ENCODE measurements at places on chromosomes 16 and 17.

DNA sequence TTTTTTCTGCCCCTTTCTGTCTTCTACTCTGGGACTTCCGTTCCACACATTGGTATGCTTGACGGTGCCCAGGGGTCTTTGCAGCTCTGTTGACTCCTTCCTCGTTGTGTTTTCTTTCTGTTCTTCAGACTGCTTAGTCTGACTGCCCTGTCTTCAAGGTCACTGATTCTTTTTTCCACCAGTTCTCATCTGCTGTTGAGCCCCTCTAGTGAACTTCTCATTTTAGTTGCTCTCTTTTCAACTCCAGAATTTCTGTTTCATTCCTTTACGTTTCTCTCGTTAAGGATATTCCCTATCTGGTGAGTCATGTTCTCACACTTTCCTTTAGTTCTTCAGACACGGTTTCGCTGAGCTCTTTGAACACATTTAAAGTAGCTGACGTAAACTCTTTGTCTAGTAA, 13.8 kb downstream of the GAA start:
- no peak overlapping the region for H3K27ac ChIP-seq
- H3K4me3 ChIP-seq, result no peak overlapping the region
- no peaks in the 10 kb centered on the region for H3K4me1 ChIP-seq
- peaks cover 11% of the 10 kb centered on the region for H3K36me3 ChIP-seq

GRCh38 chr16:85072947-85073346, 39.3 kb downstream of the CIBAR2 start:
- DNase-seq, result no peak
- H3K36me3 ChIP-seq, result peaks cover 58% of the 10 kb centered on the region
- H3K4me3 ChIP-seq, result no peak overlapping the region
- H3K27ac ChIP-seq, result no peak overlapping the region

DNA sequence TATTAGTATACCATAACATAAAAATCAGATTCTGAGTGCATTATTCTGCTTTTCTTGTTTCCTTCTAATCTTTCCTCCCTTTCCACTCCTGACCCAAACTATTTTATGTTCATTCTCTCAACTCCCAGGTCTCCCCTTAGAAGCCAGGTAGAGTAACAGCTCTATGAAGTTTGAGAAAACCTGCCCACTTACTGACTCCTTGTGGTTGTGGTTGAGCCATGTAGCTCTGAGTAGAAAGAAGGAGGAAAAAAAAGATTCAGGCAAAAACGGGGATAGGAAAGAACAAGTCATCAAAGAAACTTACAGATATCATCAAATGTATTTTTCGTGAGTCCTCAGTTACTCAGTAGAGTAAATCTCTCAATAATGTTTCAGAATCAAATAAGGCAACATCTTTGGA, 216.7 kb downstream of the PMP22 start:
- H3K4me1 ChIP-seq, result no peaks in the 10 kb centered on the region
- no peaks in the 10 kb centered on the region for H3K36me3 ChIP-seq
- no peak overlapping the region for H3K4me3 ChIP-seq
- H3K27ac ChIP-seq, result no peak overlapping the region
- H3K27me3 ChIP-seq, result no peaks in the 10 kb centered on the region
- no peak for DNase-seq

DNA sequence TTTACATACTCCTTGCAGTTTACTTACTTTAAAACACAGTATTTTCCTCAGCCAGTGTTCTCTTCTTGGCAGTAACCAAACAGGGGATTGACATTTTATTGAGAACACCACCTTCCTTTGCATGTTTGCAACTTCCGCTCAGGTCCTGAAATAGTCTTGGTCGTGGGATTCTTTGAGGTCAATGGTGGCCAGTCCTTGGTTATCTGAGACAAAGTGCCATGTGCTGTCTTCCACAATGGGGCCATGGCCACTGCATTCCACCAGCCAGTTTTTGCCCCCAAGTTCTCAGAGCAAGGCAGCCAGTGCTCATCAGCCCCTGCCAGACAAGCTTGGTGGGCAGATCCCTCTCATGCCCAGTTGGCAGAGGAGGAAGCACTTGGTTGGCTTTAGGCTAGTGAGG, 22.9 kb downstream of the CMTM4 start:
- no peak overlapping the region for H3K27ac ChIP-seq
- H3K36me3 ChIP-seq, result no peaks in the 10 kb centered on the region
- no peaks in the 10 kb centered on the region for H3K4me1 ChIP-seq

GRCh38 chr17:5526821-5527598, 40.6 kb downstream of the MIS12 start:
- no peaks in the 10 kb centered on the region for H3K27me3 ChIP-seq
- H3K4me3 ChIP-seq, result no peak overlapping the region
- DNase-seq, result peak; percentile 93

DNA sequence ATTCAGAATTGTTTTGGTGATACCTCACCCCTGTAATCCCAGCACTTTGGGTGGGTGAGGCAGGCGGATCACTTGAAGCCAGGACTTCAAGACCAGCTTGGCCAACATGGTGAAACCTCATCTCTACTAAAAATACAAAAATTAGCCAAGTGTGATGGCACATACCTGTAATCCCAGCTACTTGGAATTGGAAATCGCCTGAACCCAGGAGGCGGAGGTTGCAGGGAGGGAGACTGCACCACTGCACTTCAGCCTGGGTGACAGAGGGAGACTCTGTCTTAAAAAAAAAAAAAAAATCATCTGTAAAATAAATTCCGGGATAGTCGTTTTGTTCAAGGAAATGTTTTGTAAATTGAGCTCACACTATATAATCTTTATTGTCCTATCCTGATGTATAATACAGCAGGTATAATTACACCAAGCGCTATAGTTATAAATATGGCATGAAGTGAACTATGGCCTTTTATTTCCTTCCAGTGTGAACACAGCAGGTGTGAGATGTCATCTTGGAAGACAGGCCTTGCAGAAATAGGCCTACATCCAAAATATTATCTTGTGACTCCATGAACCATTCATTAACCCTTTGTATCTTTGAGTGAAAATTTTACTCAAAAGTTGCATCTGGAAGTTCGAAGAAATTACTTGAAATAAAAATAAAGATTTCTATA, 25.4 kb downstream of the PLA2G10 start:
- DNase-seq, result no peak
- no peak overlapping the region for H3K27ac ChIP-seq
- no peak overlapping the region for H3K4me3 ChIP-seq

- H3K36me3 ChIP-seq, result no peaks in the 10 kb centered on the region
- H3K27me3 ChIP-seq, result no peaks in the 10 kb centered on the region
- H3K27ac ChIP-seq, result no peak overlapping the region
Observed at GRCh38 chr17:40932608-40933007, 4.8 kb downstream of the KRT23 start.

Measured in ascending aorta (tissue), 2 donors.